ENCODE measurements at places on chromosomes 3 and 15.

DNA sequence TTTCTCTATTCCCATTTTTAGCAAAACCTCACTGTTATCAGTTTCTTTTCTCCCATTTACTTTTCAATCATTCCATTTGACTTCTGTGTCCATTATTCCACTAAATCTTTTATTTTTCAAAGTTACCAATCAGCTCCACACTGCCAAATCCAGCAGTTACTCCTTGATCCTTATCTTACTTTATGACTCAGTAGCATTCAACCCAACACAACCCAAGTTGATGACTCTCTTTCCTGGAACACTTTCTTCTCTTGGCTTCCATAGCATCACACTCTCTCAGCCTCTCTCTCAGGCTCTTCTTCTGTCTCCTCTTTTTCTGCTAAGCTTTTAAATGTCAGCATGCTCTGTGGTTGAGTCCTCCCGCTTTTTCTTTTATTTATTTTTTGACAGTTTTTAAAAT, 36.3 kb downstream of the RASGRP1 start:
- no peak for DNase-seq

GRCh38 chr3:81823882-81824395, 62.5 kb upstream of the GBE1 start:
- peak; percentile 77 for DNase-seq

GRCh38 chr3:156133076-156133475, 12.7 kb downstream of the KCNAB1 start:
- no peak for DNase-seq

DNA sequence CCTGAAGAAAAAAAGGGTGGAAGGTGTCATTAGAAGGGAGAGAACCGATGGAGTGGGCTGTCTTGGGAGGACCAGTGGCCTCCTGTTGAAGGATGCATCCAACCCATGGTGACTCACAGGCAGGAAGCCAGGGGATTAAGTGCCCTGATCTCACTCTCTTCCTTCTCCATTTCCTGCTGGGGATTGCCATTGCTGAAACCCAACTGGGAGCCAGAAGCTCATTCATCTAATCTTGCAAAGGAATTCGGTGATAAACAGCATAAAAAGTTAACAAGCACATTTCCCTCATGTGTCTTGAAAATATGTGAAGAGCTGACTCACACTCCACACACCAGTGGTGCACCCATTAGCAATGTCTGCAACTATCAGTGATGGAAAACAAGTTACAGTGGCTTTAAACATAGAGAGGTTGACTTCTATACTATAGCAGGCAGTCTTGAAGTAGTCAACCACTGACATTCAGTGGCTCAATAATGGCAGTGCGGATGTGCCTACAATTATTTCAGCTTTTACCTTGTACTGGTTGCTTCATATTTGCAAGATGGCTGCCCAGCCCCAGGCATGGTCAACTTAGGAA, 12.8 kb upstream of the CSRNP1 start:
- peak; percentile 71 for DNase-seq

GRCh38 chr15:20353966-20354883, 187.4 kb downstream of the GOLGA6L6 start:
- no peak for DNase-seq

- no peak for DNase-seq
Measured at GRCh38 chr3:99683465-99683864, 45.1 kb downstream of the COL8A1 start.

GRCh38 chr15:70504299-70504951, 258.9 kb downstream of the UACA start:
- peak; percentile 94 for DNase-seq

DNA sequence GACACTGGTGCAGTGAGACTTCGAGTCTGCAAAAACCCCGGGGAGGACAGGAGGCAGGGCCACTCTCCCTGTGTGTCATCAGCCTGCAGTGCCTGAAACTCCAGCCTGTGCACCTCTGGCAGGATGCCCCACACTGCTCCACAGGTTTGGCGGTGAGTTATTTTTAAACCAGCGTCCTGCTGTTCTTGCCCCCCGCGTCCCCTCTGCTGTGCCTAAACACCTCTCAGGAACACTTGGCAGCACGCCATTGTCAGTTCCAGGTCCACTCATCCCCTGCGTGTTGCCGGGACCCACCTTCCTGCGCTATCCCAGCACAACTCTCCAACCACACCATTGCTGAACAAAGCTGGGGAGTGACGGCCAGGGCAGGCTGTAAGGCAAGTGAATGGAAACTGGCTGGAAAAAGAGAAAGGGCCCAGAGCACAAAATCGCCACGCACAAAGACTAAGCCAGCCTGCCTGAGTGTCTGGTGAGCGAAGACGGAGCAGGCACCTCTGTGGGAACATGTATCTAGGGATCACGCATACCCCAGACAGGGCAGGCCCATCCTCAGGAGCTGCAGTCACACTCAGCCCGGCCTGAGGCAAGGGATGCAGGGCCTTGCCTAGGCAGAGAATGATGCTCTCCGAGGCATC, 3.1 kb upstream of the PLA2G4F start:
- no peak for DNase-seq

GRCh38 chr15:73802431-73803041, 49.4 kb upstream of the INSYN1 start:
- DNase-seq, result no peak

DNA sequence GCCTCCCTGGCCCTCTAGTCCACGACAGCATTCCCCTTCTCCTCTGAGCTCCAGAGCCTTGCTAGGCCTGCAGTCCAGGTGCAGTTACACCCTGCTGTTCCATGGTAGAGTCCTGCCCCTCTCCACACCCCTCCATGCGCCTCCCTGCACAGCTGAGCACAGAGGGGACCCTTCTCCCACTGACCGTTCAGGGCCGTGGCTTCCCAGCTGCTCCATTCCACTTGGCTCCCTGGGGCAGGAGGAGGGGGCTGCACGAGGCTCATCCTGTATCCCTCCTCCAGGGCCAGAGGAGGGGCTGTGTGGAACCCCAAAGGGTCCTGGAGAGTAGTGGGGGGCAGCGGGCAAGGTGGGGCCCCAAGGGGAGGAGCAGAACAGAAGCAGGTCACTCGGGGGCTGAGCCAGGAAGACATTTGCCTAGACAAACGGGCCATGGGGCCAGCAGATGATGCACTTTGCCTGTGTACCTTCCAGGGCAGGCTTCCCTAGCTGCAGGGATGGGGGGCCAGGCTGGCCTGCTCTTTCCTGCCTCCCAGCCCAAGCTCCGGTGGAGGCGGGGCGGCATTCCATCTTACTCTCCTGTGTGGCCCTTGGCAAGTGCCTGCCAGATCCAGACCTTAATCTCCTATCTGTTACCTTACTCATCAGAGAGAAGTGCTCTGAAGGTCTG, 20.7 kb upstream of the GOLGA6C start:
- no peak for DNase-seq

- no peak for DNase-seq
Measured at GRCh38 chr3:170589113-170589512, 3.2 kb upstream of the SLC7A14 start.

GRCh38 chr3:193890016-193890897, 245.7 kb upstream of the HES1 start:
- no peak for DNase-seq

DNA sequence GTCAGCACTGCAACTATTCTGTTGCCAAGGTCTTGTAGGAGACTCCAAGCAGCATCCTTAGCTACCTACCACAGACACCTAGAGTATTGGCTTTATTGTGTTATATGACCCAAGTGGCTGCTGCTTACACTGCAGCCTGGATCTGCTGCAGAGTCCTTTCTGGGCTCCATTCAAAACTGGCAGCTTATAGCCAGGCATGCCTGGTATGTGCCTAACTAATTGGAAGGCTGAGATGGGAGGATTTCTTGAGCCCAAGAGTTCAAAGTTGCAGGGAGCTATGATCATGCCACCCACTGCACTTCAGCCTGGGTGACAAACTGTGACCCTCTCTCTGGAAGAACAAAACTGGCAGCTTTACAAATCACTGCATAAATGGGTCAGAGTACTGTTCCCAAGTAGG, 8.6 kb downstream of the NDUFB4 start:
- no peak for DNase-seq

DNA sequence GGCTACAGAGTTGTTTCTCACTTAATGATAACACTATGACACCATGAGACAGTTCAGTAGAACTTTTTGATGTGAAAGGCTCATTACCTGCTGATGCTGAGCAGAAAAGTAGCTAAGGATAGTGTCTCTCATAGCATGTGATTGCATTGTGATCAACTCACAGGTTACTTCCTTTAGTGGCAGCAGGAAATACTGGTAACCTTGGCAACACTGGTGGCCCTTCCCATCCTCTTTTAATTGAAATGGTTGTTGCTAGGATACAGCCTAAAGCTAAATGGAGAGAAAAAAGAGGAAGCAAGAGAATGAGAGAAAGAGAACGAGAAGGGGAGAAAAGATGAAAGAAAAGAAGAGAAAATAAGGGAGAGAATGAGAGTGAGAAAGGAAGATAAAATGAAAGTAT, 204.7 kb upstream of the GAP43 start:
- no peak for DNase-seq

DNA sequence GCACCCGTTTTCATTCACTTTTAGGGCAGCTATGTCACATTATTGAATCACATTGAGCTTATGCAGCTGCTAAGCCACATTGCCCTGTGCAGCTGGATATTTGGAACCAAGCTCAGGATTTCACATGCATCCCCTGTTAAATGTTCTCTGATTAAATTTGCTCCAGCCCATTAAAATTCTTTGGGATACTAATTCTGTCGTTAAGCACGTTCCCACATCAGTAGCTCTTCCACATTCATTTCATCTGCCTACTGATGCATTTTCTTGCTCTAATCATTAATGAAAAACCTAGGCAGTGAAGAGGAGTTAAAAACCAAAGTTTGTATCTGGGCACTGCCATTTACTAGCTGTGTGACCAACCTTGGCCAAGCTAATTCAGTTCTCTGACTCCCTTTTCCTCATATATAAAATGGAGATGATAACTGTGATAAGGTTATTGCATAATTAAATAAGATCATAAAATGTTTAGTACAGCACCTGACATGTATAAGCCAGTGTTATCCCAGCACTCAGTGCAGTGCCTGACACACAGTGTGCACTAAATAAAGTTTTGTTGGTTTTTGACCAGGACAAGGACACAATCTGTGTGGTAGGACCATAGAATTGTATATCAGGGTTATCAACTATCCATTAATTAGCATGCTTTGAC, 222.2 kb upstream of the ATP11B start:
- no peak for DNase-seq

DNA sequence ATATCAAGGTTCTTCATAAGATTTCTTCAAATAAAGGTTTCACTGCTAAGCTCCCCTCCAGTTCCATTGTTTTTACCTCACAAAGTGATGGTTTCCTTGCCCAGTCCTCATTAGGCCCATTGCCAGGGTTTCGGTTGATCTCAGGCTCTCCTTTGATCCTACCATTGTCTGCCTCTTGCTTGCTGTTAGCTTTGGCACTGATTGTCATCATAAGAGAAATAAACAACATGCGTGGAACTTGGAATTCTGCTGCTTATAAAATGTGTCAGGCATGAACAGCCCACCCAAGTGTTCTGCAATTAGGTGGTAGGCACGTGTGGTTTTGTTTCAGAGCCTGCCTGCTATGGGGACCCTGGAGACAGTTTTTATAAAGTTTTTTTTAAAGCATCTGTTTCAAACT, 107.6 kb upstream of the BFSP2 start:
- DNase-seq, result no peak

DNA sequence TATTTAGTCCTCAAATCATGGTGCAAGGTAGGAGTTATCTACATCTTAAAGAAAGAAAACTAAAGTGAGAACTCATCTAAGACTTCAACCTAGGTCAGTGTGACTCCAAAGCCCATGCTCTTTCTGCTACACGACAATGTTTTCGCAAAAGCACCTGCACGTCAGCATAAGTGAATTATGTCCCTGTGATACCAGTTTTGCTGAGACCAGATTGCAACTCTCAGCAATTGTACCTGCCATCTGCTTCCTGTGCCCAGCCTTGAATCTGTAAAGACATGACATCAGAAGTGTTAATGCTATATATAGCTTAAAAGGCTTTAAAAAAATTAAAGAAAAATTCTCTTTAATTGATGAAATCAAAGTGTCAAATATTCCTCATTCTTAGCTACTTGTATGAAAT, 43.4 kb downstream of the RETNLB start:
- DNase-seq, result no peak

DNA sequence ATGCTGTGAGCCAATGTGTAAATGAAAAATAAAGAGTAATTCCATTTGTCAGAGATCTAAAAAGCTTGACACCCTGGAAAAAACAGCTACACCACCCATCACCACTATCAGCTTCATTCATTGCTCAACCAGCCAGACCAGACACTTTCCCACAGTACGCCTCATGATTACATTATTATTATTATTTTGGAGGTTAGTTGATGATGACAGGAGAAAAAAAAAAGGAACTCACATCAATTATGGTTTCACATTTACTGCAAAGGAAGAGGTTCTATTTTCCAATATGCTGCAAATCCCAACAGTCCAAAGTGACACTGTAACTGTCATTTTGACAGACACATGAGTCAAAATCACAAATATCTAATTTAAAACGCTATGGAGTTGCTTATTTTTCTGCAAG, 134.7 kb upstream of the TSC22D2 start:
- peak; percentile 81 for DNase-seq

DNA sequence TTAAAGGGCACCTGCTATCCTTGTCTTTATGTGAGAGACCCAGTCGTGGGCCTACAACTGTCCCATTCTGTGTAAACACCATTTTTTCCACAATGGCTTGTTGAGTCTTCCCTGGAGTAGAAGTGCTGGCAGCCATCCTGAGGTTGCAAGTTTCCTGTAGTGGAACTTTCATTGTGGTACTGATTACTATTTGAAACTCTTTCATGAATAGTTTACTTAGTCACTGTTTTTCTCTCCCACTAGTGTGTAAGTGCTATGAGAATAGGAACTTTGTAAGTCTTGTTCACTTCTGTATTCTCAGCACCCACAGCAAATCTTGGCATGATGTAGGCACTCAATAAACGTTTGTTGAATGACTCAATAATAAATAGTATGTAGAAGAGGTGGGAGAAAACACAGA, 48.6 kb downstream of the RARB start:
- no peak for DNase-seq

DNA sequence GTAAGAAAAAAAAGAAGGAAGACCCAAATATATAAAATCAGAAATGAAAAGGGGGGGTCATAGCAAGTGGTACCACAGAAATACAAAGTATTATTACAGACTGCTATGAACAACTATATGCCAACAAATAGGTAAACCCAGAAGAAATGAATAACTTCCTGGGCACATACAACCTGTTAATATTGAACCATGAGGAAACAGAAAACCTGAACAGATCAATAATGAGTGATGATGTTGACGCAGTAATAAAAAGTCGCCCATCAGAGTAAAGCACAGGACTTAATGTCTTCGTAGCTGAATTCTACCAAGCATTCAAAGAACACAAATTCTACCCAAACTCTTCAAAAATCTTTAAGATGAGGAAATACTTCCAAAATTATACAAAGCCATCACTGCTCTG, 921.6 kb upstream of the SEMA6D start:
- DNase-seq, result no peak

DNA sequence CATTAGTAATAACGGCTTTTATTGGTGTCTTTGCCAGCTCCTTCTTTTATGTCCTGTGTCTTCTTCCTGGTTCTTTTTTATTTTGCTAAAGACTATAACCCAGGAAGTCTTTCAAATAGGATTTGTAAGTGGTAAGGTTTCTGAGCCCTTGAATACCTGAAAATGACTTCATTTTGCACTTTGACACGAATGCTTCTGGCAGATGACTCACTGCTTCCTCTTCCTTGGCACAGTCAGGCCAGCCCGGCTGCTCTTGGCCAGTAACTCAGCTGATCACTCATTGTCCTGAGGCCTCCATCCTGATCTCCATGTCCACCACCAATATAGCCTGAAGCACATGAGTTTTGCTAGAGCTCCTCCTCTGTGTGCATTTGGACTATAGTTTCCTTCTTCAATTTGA, 48.7 kb upstream of the NR2E3 start:
- peak; percentile 35 for DNase-seq

GRCh38 chr3:195176776-195177175, 94.2 kb downstream of the XXYLT1 start:
- DNase-seq, result no peak

- DNase-seq, result no peak
Measured at GRCh38 chr3:152103257-152103656, 165.5 kb upstream of the MBNL1 start.

Measured in suppressor macrophage treated with lipopolysaccharide for 4 hours (primary cell).